ENCODE measurements at places on chromosomes 16 and 17.

GRCh38 chr17:49916854-49917515, 52.0 kb upstream of the DLX4 start:
- no peak for DNase-seq

GRCh38 chr17:44555099-44555498, 2.2 kb upstream of the FZD2 start:
- no peak for DNase-seq

DNA sequence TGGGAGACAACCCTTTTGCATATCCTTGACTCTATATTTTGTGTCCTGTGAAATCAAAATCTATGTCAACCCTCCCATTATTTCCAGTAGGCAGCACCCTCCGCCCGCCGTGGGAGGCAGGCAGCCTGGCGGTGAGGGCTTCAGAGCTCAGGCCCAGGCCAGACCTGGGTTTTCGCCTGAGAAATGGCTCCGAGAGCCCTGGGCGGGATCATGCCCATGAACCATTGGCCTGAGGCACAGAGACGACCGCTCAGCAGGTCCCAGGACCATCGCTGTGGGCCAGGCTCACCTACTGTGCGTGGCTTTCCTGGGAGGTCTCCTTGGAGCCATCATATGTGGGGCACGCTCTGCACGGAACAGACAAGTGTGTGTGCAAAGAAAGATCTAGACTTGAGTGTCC, 6.3 kb upstream of the SLC38A8 start:
- DNase-seq = no peak

DNA sequence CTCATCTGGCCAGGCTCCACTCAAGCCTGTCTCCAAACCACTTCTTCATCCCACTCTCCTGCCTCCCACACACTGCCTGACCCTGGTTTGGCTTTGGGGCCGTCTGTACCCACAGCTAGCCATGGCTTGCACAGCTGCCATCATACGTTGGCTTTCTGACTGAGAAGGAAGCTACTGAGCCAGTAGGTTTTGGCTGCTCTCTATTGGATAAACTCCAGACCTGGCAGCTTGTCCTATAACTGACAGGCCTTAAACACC, 3.9 kb downstream of the MIF4GD start:
- no peak for DNase-seq

- no peak for DNase-seq
Observed at GRCh38 chr17:77178050-77178449, 37.3 kb downstream of the SEC14L1 start.

GRCh38 chr16:49575346-49576172, 202.0 kb downstream of the C16orf78 start:
- no peak for DNase-seq

- DNase-seq = no peak
Observed at GRCh38 chr17:75039238-75039637, 7.5 kb downstream of the ATP5PD start.

DNA sequence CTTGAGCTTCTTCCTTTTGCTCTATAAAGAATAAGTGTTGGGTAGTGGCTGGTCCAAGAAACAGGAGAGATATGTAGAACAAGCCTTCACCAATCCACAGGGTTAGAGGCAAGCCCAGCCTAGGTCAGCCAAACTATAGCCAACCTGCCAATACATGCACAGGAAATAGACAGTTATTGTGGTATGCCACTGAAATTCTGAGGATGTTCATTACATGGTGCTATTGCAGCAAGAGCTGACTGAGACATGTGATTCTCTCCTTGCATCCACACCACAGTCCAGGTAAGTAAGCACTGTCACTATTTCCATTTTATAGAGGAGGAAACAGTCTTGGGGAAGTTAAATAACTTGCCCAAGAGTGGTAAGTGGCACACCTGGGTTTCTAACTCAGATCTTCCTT, 268.1 kb downstream of the NPIPA8 start:
- no peak for DNase-seq

- DNase-seq = no peak
Observed at GRCh38 chr17:76544546-76545365, 4.9 kb downstream of the PRCD start.

GRCh38 chr17:4177806-4178205, 34.8 kb downstream of the CYB5D2 start:
- DNase-seq = no peak

GRCh38 chr17:296906-297690, 55.5 kb downstream of the RPH3AL start:
- no peak for DNase-seq

GRCh38 chr16:66693149-66693548, 3.4 kb downstream of the CMTM4 start:
- no peak for DNase-seq

DNA sequence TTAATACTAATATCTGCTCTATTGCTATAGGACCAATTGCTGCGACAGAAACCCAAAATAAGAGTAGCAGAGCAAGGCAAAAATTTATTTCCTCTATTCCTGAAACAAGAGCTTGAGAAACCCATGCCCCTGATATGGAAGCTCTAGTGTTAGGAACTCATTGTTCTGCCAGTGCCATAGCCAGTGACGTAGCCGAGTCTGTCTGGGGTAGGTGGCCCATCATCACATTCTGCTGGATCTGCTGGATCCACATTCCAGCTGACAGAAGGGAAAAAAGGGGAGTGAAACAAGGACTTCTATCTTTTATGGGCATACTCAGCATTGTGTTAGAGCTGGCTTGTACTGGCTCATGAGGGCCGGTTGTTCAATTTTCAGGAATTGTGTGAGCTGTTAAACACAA, 248.9 kb upstream of the MON1B start:
- no peak for DNase-seq

DNA sequence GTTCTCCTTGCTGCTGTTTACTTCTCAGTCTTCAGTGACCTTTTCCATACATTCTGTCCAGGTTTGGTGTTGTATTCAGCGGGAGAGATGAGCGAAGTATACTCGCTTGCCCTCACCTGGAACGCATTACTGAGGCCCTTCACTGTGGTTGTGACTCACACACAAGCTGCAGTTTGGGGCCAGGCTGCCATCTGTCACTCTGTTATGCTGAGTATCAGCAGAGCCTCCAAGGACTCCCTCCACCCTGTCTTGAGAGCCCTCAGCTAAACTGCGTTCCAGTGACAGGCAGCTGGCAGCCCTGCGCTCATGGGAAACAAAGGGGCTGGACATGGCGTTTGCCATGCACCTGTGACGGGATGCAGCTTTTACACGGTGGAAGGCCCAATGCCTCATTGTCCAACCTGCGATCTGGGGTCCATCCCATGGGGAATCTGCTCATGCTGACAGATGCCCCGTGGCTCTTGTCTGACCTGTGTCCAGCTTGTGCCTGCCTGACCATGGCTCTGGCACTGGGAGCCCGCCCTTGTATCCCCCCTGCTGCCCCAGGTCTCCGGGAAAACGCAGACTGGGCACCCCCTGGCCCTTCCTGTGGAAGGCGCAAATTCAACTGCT, 6.5 kb upstream of the ZNF778 start:
- DNase-seq = no peak

DNA sequence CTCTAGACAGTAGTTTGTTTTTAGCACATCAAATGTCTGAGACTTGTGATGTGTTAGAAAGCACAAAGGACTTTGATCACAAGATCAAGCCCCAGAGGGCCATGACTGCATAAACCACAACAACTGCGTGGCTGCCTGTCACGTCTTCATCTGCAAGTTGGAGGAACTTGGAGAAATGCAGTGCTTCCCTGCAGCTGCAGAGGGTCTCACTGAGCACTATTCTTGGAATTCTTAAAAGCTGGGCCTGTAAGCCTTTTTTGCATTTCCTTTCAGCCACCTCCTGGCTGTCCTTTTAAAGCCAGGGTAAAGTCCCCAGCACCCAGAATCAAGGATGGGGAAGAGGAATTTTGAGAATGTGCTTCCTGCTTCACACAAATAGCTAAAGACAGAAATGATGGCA, 431.3 kb downstream of the MAF start:
- no peak for DNase-seq

DNA sequence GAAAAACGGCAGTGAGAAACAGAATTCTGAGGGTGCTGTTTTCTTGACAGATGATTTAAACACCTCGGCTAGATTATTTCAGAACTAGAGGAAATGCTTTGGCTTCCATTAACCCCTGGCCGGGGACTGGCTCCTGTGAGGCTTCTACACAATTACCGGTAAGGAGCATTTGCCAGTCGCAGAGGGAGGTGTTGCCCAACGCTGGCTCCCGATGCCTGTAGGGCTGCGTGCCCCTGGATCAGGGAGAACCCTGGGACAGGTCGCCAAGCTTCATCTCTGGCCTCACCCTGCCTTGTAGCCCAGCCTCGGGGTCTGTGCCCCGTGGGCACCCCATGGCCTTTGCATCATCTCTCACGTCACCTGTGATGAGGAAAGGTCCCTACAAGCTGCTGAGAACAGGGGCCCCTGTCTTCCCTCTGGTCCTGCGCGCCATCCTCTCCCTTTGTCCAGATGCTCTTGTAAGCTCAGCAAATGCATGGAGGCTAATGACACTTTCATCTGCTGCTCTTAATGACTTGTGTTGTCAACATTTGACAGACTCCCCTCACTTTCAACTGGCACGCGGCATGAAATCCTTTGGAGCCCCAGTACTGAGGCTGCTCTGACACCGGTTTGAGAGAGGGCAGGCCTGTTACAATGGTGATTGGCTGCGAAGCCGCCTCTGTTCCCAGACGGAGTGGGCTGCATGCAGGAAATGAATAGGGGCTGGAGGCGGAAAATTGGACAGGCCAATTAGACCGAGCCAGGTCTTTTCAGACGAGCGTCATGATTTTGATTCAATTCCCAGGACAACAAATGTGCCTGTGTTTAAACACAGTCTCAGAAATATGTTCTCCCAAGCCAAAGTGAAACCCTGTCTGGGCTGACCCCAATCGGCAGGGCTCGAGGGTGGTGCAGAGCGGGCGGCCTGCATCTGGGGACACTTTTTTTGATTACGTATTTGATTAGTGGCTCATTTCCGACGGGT, 85.5 kb upstream of the DOC2B start:
- DNase-seq = no peak

DNA sequence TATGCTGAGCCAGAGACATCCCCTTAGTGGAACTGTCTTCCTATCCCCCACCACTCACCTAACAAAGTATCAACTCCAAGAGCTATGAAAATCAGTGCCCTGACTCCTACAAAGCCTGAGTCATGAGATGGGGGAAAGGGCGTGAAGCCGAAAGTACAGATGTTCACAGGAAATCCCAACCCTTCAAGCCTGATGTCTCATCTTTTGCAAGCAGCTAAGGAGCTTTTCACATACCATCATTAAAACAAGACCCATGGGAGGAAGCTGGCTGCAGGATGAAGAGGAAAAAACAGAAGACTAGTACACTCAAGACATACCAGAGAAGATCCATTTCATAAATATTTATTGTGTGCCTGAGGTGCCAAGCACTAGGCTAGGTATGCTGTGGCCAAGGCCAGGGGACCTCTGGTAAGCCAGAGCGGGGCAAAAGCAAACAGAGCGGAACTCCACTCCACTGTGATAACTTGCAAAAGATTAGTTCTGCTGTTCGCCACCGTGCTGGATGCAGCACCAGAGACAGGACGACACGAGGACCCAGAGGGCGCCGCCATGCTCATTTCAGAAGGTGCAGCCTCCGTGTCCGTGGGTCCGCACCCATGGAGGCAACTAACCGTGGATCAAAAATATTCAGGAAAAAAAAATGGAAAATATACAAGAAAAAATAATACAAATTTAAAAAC, 4.5 kb upstream of the MNT start:
- DNase-seq = no peak

Data from activated CD8-positive, alpha-beta memory T cell treated with anti-CD3 and anti-CD28 coated beads for 4 hours (primary cell).